ENCODE measurements at places on chromosomes 16 and 17.
A peak's percentile ranks its signal among the peaks of the same experiment; 100 is the strongest.

GRCh38 chr17:75124041-75124818 is 7.3 kb downstream of the NT5C start:
- peak; percentile 90 for DNase-seq

- DNase-seq: peak; percentile 10
These were observed 4.1 kb downstream of the SLFN12 start for GRCh38 chr17:35428229-35428628.

GRCh38 chr16:69306031-69306430 is 5.1 kb upstream of the VPS4A start:
- DNase-seq: no peak

GRCh38 chr17:68600067-68600930 is 868 bp downstream of the FAM20A start:
- no peak for DNase-seq

DNA sequence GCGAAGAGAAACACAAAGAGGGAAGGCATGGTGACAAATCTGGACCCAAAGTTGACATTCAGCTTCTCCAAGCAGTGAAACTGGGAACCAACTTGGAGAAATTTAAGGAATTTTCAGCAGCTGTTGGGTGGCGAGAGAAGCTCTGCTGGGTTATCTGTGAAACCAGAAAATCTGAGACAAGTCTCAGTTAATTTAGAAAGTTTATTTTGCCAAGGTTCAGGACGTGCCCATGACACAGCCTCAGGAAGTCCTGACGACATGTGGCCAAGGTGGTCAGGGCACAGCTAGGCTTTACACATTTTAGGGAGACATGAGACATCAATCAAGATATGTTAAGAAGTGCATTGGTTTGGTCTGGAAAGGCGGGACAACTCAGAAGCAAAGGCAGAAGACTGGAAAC is 11.2 kb upstream of the CD300LF start:
- no peak for DNase-seq

DNA sequence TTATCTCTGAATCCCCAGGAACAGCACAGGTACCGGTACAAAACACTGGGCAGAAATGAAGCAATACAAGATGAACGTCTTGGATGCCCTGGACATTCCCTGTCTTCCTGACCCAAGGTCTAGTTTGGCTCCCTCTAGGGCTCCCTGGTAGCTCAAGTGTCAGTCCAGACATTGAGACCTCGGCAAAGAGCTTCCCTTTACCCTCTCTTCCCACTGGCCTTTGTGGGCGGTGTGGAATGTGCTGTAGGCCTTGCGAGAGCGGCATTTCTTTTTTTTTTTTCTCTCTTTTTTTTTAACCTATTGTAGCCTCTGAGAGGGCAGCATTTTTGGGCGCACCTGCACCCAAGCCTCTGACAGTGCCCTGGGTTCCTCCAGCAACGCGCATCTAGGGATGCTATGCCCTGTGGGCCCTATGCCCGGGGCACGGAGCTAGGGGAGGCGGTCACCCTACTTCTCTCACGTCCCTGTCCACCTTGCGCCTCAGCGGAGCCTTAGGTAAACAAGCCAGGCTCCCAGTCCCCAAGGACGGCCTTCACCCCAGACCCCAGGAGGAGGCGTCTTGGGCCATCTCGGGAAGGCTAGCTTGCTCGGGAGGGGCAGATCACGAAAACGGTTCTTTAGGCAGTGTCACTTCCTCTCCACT is 1.2 kb upstream of the NFATC3 start:
- no peak for DNase-seq

- DNase-seq: no peak
These were observed 7.2 kb downstream of the ABHD15 start for GRCh38 chr17:29559640-29560039.

DNA sequence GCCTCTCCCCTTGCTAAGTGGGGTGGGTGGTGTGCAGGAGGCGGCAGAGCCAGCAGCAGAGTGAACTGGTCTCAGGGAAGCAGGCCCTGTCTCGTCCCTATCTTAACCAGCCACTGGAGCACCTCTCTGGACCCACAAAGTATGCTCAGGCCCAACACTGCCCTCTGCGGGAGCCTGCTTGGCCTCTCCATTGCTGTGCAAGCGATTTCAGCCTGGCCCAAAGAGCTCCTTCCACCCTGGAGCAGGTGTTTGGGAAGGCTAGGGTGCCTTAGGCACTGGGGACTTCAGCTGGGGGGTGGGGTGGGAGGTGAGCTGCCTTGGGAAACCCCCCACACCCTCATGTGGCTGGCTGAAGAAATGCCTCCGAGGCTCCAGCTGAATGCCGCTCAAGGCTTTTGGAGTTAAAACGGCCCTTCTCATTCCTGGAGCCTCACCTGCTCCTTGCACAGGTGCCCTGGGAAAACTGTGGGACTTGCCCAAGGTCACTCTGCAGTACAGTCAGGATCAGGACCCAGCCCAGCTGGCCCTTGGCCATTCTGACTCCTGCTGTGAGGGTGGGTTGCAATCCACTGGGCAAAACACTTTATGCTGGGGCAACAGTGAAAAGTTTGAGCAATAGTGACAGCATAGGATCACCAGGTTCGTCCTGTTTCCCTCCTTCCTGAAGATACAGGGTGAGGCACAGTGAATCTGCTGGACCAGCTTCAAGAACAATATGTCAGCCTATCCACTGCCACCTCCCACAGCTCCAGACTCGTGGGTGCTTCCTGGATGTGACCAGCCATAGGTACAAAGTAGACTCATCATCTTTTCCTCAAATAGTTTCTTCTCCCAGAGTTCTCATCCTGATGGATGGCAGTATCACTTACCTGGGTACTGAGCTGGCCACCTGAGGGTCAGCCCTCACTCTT is 5.9 kb upstream of the UBE2O start:
- no peak for DNase-seq

DNA sequence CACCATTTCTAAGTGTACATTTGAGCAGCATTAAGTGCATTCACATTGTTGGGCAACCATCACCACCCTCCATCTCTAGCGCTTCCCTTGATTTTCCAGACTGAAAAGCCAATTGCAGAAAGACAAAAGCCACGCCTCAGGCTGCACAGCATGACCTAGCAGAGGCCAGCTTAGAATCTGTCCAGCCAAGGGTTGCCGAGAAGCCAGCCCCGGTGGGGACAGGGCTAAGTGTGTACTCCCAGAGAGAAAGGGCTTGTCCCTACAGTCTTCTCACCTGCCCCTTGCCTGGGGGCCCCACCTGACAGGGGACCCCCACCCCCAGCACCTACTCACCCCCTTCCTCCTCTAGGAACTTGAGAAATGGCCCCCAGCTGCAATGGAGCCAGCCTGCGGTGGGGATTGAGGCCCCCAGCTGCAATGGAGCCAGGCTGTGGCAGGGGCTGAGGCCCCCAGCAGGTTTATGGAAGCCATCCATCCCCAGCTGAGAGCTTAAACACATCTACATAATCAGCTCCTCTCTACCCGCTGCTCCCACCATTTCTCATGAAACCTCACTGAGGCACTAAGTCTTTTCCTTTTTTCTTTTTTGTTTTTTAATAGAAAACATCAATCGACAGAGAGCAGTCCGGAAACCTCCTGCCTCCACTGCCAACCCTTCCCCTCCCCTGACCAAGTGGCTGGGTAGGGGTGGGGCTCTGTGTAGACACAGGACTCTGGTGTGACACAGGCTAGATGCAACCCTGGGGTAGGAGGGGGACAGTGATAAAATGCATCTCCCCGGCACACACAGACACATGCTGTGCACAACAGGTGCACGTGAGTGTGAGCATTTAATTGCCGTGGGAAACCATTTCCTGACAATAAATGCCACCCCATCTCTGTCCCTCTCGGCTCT is 77.9 kb downstream of the CCT6B start:
- DNase-seq: no peak

- DNase-seq: no peak
These were observed 173.4 kb upstream of the CIBAR2 start for GRCh38 chr16:85285681-85286065.

- no peak for DNase-seq
These were observed 27.2 kb upstream of the HYDIN start for GRCh38 chr16:71257768-71258167.

- DNase-seq: peak; percentile 18
These were observed at the start of gene OR3A2 for GRCh38 chr17:3385869-3386816. TSS of gene OR3A2 (minus strand) at chr17:3386308.

- DNase-seq: peak; percentile 74
These were observed 15.7 kb upstream of the CCL1 start for GRCh38 chr17:34378664-34379101.

- DNase-seq: no peak
These were observed 341.3 kb downstream of the BCAS3 start for GRCh38 chr17:61018938-61019337.

DNA sequence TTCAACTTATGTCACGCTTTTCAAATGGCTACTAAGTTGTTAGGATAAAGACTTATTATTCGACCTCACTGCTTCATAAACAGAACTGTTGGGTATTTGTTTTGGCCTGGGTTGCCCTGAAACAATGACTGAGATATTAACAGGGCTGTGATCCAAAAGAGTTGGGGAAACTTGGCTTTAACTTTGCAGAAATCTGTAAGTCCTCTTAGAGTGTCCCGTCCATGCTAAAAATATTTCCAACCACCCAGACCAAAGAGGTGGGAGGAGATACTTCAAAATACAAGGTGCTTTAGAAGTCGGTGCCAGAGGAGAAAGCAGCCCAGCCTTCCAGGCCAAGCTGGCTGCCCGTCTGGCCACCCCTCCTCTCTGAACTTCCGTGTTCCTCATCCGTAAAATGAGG is 16.1 kb upstream of the SPATA32 start:
- no peak for DNase-seq

- no peak for DNase-seq
These were observed 102.9 kb upstream of the TMEM97 start for GRCh38 chr17:28216052-28216451.

GRCh38 chr17:34420254-34420766 is 57.3 kb upstream of the CCL1 start:
- DNase-seq: peak; percentile 75

All from activated CD4-positive, alpha-beta T cell treated with anti-CD3 and anti-CD28 coated beads, Interleukin-10, Interleukin-2, amounts not matched to agents 100 ng/mL and 50 ng/mL, durations not matched to agents 16 hours and 8 hours (primary cell).